ENCODE measurements at places on chromosomes 4 and X. TPM values are rescaled to one million over a fixed set of nuclear protein-coding genes. Genes with fewer than 3 reads are reported as not detected.

Gene MFAP3L
- 1.8 TPM for polyA plus RNA-seq

Gene GPR119
- polyA plus RNA-seq = not detected

Gene FOXP3
- 0.71 TPM for polyA plus RNA-seq

Gene VCX3B
- polyA plus RNA-seq = 0.17 TPM

DNA sequence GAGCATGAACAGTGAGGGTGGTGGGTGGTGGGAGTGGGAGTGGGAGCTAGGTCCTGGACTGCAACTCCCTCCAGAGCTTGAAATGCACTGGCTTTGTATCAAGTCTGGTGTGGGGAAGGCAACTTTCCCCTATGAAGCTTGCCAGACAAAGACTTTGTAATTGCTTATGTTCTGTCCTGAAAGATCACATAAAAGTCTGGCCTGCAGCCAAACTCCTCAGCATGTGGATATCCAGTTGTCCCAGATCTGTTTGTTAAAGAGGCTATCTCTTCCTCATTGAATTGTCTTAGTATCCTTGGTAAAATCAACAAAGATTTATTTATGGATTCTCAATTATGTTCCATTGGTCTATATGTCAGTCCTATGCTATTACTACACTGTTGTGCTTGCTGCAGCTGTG, 607.9 kb downstream of the GLUD2 start:
- DNase-seq = no peak

GRCh38 chr4:169956091-169956843, 69.9 kb downstream of the MFAP3L start:
- no peak for DNase-seq

GRCh38 chrX:109797311-109797975, 64.4 kb upstream of the ACSL4 start:
- DNase-seq = no peak

- no peak for DNase-seq
Measured at GRCh38 chr4:64000241-64000640, 409.0 kb downstream of the TECRL start.

GRCh38 chr4:86108834-86109233, 251.0 kb downstream of the MAPK10 start:
- DNase-seq = no peak

DNA sequence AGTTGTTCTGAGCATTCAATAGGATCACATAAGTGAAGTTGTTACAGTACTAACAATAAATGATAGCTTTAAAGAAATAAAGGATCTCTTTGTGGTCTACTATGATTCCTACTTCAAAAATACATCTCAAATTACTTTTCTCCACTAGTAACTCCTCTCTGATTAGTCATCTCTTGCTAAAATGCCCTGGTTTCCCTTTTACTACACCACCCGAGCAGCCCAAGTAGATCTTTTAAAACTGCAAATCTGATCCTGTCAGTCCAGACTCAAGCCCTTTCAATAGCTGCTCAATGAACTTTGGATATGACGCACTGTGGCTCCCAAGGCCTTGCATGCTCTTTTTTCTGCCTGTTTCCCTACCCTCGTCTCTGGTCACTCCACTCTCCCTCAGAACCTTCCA, 97.5 kb downstream of the MAOA start:
- no peak for DNase-seq

GRCh38 chr4:53059871-53060270, 197.8 kb downstream of the RASL11B start:
- DNase-seq = no peak

- DNase-seq = no peak
Measured at GRCh38 chr4:9800848-9801247, 19.4 kb downstream of the DRD5 start.

DNA sequence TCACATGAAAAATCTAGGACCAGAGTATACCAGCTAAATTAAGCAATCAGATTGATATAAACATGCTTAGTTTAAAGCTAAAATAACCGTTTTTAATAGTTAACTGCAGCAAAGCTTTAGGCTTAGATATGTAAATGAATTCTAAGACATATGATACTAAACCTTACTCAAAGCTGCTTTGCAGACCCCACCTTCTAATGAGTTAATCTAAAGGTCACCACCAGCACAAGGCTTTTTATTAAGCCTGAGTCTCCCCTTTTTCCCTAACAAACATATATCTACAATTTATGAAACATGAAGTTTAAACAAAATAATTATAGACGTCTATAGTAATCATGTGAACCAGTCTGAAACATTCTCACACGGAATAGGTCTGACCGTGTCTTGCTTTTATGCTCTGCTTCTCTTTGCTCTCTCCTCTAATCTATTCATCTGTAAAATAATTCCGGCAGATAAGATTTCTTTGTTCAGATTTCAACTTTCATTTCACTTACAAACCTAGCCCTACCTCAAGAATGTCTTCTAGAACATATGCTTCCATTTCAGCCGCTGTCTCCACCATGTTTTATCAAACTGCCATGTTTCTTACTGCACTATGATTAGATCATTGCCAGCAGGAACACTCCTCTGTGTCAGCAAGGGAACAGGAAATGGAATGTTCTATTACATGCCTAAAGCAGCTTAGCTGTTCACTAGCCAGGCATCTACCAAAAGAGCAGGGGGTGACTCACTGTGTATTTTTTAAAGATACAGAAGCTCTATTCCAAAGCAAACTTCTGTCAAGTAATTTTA, 35.9 kb downstream of the ANKRD17 start:
- DNase-seq = peak; percentile 88

Gene ZNF518B
- 25.2 TPM for polyA plus RNA-seq

DNA sequence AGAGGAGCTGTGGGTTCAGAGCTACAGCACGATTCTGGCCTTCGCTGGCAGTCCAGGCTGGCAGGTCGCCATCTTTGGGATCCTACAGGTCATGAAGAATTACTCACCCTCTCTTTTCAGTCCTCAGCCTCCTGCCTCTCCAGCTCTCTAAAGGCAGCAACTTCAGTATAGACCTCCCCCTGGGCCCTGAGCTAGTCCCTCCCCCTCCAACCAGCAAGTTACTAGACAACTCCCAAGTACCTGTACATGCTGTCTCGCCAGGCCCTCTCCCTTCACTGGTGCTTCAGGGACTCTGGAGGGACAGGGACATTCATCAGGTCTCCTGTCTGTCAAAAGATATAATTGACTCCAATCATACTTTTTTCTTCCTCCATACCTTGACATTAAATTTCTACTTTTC, at the start of gene GPR119:
Gene GPR119 (minus strand): TSS at position 155 of the 400 bp plus-strand sequence. CDS start 227 bp downstream, outside the sequence.
- no peak for DNase-seq

DNA sequence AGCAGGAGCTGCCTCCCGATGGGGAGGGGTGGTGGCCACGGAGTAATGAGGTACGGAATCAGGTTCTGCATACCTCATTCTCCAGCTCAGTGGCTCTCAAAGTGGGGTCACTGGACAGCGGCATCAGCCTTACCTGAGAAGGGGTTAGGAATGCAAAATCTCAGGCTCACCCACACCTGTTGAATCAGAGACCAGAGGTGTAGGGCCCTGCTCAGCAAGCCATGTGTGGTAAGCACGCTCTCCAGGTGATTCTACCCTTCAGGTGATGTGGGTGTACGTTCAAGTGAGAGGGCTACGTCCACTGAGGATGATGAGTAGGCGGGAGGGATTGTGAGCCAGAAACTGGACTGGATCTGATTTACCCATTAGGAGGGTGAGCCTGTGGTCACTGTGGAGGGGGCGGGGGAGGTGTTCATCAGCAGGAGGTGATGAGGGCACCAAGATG, 65.8 kb downstream of the ANAPC4 start:
- DNase-seq = no peak

Gene GLRA2
- polyA plus RNA-seq = 0.37 TPM

DNA sequence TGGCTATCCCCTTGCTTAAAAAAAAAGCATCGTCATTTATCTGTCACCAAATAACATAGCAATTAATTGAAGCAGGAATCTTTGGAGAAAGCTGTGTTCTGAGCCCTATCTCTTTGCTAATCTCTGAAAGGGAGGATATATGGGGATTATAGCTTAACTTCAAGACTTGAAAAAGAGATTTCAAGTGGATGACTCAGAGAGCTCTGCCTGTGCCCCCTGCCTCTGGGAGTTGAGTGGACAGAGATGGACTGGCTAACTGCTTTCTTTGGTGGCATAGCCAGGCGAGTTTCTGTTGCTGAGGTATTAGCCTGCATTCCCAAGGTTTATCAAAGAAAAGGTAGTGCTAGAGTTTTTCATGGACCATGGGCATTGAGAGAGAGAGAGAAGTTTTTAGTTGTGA, 91.6 kb downstream of the DDIT4L start:
- no peak for DNase-seq

DNA sequence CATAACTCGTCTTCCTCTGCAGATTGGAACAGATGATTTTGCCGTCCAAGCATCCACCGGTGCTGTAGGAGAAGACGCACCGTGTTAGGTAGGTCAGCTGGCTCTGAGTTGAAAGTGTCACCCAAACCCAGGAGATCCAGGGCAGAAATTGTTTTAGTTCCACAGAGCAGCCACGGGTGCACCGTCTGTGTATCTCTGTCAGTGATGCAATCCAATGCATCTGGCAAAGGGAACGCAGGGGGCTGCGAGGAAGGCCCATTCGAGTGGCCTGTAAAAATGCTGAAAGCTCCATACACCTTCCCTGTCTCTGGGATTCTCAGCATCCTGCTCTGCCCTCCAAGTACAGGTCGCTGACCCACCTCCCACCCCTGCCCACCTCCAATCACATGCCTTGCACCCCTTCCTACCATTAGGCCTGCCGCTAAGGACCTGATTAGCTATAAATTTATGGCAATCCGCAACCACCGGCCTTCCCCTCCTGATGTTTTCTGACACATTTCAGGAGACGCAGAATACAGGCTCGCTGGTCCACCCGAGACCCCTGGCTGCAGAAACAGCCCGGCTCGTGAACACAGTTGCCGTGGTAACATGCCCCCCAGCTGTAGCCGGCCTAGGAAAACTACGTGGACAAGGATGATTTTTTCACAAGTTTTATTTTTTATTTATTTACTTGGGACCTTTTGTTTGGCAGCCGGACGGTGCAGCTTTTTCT, 39.7 kb upstream of the SHOX start:
- DNase-seq = no peak

GRCh38 chrX:68087526-68087925, 345.8 kb downstream of the OPHN1 start:
- DNase-seq = no peak

Gene SOD3
- polyA plus RNA-seq = 13.2 TPM

- DNase-seq = no peak
Measured at GRCh38 chrX:9114245-9114644, 80.3 kb upstream of the FAM9B start.

Gene SORBS2
- polyA plus RNA-seq = 27.9 TPM

DNA sequence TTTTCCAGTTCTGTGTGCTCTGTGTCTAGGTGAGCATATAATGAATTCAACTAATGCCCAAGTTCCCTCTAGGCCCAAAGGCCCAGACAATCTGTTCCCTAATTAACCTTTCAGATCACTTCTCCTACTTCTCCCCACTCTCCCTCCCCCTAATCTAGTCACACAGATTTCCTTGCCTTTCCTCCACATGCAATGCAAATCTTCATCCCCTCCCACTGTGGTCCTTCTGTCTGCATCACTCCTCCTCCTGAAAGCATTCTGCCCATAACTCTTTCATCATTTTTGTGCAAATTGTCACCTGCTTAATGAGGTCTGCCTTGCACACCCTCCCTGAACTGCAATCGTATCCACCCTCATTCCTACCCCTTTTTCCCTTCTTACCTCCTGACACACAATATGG, 346.6 kb downstream of the FBXO8 start:
- no peak for DNase-seq

DNA sequence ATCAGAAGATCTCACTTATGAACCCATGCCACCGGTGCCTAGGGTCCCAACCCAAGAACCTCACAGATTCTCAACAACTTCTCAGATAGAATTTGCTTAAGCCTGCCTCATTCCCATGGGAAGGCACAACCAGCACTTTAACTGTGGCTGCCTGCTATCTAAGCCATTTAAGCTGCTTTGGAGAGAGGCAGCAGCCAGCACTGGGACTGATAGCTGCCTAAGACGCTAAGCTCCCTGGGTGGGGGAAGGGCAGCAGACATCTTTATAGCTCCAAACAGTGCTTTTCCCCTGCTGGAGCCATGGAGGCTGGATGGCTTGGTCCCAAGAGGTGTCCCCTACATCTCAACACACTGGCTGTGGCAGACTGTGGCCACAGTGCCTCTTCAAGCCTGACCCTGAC, 1268.6 kb downstream of the FAM133A start:
- no peak for DNase-seq

DNA sequence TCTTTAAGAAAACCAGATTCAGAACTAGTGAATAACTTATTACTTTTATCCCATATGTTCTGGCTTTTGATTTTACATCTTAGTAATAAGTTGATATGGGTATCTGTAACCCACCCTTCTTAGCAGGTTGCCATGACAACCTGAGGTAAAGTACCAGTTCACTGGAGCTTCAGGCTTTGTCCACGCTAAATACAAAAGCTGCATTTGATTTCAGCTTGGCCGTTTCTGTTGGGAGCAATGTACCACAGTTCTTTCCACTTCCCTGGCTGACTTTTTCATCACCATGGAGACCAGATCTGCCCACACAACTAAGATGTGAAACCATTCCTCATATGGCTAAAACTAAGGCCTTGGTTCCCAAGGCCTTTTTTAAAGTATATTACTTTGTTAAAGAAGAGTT, 26.1 kb downstream of the KLHL34 start:
- DNase-seq = no peak

- no peak for DNase-seq
Measured at GRCh38 chr4:71132486-71132885, 139.0 kb downstream of the DCK start.

GRCh38 chr4:158020734-158021346, 152.0 kb downstream of the GASK1B start:
- DNase-seq = no peak

DNA sequence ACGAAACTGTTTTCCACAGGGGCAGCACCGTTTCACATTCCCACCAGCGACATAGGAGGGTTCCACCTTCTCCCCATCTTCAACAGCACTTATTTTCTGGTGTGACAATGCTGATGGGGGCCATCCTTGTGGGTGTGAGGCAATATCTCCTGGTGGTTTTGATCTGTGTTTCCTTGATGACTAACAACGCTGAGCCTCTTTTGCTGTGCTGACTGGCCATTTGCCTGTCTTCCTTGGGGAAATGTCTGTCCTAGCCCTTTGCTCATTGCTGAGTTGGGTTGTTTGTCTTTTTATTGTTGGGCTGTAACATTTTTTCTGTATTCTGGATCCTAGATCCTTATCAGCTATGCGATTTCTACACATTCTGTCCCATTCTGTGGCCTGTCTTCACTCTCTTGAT, 33.7 kb downstream of the ATP2B3 start:
- DNase-seq = no peak

GRCh38 chr4:41218703-41219102, 4.4 kb upstream of the APBB2 start:
- no peak for DNase-seq

- no peak for DNase-seq
Measured at GRCh38 chr4:170374770-170375169, 285.0 kb upstream of the AADAT start.

Gene HELT
- polyA plus RNA-seq = not detected

Gene GPRASP1
- polyA plus RNA-seq = 23.9 TPM

Gene NAT8L
- 4.1 TPM for polyA plus RNA-seq

Data from right lung (tissue), 10 donors.